ENCODE measurements at places on chromosomes 1 and 21.
A peak's percentile ranks its signal among the peaks of the same experiment; 100 is the strongest.

DNA sequence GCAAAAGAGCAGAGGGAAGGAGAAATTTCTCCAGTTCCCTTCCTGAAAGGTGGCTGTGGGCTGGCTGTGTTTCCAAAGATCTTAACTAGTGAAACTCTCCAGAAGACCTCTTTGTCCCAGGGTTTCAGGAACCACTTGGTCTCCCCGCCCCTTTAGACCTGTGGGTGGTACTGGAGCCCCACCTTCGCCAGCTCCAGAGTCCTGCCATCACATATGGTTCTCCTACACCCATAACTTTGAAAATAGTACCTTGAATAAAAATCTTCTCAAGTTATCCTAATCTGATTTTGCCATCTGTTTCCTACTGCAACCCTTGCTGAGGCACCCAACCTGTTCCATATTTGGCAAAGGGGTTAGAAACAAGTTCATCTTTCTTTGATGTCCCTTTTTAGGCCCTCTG is 303.9 kb downstream of the SEC16B start:
- no peak for DNase-seq

DNA sequence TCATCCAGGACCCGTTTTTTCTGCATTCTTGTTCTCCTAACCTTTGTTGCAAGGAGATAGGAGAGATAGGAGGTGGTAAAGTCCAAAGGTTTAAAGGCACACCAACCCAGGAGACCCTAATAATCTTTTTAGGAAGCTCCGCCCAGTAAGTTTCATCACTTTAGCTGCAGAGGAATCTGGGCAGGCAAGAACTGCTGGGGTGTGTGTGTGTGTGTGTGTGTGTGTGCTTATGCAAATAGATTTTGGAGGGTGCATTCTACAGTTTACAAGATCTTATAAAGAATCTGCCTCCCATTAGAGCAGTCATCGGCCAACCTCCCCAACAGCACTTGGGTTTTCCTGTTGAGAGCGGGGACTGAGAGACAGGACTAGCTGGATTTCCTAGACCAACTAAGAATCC is 3.9 kb upstream of the IL10 start:
- DNase-seq: no peak

DNA sequence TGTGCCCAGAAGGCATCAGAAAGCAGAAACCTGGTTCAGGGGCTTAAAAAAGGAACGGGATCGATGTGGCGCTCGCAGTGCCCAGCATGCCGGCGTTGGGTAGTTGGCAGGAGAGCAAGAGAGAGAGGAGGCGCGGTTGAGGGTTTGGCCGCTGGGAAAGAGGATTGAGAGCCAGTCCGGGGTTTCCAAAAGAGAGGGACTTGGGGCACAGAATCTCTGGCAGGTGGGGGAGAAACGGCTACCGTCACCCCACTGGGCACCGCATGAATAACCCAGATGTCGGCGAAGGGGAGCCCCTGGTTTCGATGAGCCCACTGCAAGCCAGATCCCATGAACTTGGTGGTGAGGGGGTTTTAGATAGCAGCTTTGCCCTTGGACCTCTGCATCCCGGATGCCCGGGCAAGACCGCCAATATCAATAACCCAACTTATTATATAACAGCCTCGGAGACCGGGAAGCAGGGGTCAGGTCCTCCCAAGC is 60.4 kb upstream of the ACOT11 start:
- DNase-seq: no peak

DNA sequence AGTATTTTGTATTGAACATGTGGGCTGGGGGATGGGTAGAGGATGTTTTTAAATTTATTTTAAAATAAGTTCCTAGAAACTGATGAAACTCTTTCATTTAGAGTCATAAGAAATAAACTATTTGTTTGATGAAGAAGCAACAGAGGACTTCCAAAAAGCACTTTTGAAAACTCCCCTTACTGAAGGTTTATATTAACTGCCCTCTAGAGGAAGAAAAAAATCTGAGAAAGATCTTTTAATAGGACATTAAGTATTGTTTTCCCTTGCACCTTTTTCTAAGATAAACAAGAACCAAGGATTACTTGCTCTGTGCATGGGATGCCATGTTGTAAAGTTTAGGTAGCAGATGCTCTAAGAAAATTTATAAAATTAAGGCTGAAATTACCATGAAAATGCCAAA is 14.1 kb downstream of the DISP1 start:
- DNase-seq: no peak

GRCh38 chr1:173937062-173937461 is 19.9 kb upstream of the SERPINC1 start:
- DNase-seq: no peak

GRCh38 chr1:239125893-239126292 is 260.5 kb upstream of the CHRM3 start:
- no peak for DNase-seq

DNA sequence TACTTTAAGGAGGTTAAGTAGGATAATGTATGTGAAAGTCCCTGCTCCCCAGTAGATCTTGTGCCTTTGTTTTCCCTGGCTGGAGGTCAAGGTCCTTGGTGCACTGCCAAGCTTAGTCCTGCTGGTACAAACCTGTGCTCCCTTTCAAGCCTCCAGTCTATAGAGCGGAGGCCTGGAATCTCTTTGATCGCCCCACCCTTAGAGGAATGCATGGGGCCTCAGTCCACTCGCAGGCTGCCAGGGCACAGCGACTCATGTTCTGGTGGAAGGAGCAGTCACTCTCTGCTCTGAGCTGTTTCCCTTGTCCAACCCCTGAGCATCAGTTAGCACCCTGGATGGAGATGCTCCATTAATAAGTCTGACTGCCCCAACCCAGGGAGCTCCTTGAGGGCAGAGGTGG is 121.8 kb downstream of the HMGB4 start:
- no peak for DNase-seq

GRCh38 chr1:159895836-159896545 is 4.0 kb downstream of the CFAP45 start:
- no peak for DNase-seq

GRCh38 chr1:114026797-114027196 is 47.5 kb downstream of the OLFML3 start:
- no peak for DNase-seq

- DNase-seq: peak; percentile 1
These were observed 622.4 kb upstream of the PKN2 start for GRCh38 chr1:88061492-88062177.

- peak; percentile 59 for DNase-seq
These were observed 88.3 kb upstream of the SGIP1 start for GRCh38 chr1:66445492-66446181.

DNA sequence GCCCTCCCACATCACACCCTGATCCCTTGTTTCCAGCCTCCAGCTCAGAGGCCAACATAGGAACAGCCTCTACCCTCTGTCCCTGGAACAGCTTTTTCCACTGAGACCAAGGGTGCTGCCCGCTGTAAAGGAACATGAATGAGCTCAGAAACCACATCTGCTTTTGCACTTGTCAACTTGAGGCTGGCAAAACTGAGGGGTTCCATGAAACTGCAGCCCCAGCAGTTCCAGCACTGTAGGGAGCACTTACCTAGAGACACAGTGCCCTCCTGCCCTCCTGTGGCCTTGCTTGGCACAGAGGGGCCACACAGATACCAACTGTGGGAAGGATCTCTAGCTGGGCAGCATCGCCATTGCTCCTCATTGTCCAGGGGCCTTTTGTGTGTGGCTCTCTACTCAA is 51.7 kb downstream of the ITPKB start:
- peak; percentile 67 for DNase-seq

- DNase-seq: no peak
These were observed 320.3 kb downstream of the KIF26B start for GRCh38 chr1:245475126-245475525.

DNA sequence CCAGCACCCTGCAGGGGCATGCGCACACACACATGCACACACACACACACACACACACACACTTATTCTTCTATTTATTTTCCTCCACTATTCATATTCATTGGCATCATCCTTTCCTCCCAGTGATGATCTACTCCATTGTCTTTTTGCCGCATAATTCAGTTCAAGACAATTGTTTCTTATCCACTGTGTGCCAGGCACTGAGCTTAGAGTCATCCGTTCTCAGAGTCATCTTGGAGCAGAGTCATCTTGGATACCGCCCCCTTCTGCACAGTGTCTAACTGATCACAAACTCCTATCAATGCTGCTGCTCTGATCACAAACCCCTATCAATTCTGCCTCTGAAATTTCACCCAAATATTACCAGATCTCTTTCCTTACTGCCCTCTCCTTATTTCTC is 102.8 kb upstream of the PROX1 start:
- DNase-seq: no peak

- DNase-seq: peak; percentile 94
These were observed 43.3 kb downstream of the PTPRC start for GRCh38 chr1:198681831-198682759.

- no peak for DNase-seq
These were observed 5.6 kb upstream of the CTPS1 start for GRCh38 chr1:40973912-40974311.

- no peak for DNase-seq
These were observed 31.7 kb upstream of the AGO1 start for GRCh38 chr1:35851132-35851869.

DNA sequence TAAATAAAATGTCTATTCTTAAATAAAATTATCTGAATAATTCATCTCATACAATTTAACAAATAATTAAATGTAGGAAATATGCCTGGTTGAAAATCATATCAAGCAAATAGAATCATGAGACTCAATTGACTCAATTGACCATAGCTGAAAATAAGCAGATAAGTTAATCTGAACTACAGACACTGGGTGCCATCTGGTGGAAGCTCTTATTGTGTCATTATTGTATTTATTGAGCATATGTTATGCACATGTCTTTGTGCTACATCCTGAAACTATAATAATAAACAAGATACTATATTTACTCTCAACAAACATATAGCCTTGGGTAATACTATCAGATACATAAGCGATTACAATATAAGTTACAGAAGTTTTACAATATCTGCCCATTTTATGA is 41.0 kb downstream of the BRINP3 start:
- DNase-seq: no peak

GRCh38 chr1:162734047-162734446 is 56.5 kb upstream of the HSD17B7 start:
- no peak for DNase-seq

GRCh38 chr21:27595716-27596115 is 628.8 kb upstream of the ADAMTS5 start:
- DNase-seq: no peak

DNA sequence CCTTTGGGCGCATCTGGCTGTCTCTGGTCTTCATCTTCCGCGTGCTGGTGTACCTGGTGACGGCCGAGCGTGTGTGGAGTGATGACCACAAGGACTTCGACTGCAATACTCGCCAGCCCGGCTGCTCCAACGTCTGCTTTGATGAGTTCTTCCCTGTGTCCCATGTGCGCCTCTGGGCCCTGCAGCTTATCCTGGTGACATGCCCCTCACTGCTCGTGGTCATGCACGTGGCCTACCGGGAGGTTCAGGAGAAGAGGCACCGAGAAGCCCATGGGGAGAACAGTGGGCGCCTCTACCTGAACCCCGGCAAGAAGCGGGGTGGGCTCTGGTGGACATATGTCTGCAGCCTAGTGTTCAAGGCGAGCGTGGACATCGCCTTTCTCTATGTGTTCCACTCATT is 2.2 kb upstream of the GJB4 start:
- DNase-seq: no peak

DNA sequence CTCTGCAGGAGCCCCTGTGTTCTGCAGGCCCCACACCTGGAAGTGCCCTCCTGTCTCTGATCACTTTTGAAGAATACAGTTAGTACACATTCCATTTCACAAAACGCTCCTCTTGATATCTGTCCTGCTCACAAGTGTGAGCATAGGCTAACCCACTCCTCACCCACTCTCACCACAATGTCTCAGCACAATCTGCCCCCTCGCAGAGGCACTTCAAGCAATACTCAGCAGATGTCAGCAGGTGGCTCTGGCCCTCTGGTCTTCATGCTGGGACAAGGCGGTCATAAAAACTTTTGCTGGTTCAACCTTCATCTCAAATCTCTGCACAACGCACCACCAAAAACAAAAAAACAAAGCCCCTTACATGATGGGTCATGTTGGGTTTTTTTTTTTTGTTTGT is 671.2 kb downstream of the MATN1 start:
- DNase-seq: no peak

GRCh38 chr1:50735443-50735842 is 224.6 kb downstream of the FAF1 start:
- peak; percentile 11 for DNase-seq

DNA sequence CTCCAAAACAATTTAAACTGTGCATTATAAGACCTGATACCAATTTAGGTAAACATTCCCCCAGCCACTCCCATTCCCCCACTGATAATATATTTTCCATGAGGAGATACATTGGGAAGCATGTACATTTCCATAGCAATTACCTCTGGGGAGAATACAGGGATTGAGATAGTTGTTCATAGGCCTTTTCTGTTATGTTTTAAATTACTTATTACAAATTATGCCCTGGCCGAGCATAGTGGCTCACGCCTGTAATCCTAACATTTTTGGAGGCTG is 4.4 kb downstream of the ASAP3 start:
- DNase-seq: no peak

GRCh38 chr1:243663651-243664050 is 186.4 kb downstream of the AKT3 start:
- DNase-seq: no peak
